ENCODE measurements at places on chromosomes 4 and X. TPM values are rescaled to one million over a fixed set of nuclear protein-coding genes. Genes with fewer than 3 reads are reported as not detected.
A peak's percentile ranks its signal among the peaks of the same experiment; 100 is the strongest.

S100G gene
- not detected for total RNA-seq

GPR82 gene
- not detected for total RNA-seq

KIT gene
- total RNA-seq = not detected

LPAR4 gene
- total RNA-seq = not detected

HTN3 gene
- total RNA-seq = not detected

ZFP92 gene
- 0.47 TPM for total RNA-seq

SOX3 gene
- not detected for total RNA-seq

DNA sequence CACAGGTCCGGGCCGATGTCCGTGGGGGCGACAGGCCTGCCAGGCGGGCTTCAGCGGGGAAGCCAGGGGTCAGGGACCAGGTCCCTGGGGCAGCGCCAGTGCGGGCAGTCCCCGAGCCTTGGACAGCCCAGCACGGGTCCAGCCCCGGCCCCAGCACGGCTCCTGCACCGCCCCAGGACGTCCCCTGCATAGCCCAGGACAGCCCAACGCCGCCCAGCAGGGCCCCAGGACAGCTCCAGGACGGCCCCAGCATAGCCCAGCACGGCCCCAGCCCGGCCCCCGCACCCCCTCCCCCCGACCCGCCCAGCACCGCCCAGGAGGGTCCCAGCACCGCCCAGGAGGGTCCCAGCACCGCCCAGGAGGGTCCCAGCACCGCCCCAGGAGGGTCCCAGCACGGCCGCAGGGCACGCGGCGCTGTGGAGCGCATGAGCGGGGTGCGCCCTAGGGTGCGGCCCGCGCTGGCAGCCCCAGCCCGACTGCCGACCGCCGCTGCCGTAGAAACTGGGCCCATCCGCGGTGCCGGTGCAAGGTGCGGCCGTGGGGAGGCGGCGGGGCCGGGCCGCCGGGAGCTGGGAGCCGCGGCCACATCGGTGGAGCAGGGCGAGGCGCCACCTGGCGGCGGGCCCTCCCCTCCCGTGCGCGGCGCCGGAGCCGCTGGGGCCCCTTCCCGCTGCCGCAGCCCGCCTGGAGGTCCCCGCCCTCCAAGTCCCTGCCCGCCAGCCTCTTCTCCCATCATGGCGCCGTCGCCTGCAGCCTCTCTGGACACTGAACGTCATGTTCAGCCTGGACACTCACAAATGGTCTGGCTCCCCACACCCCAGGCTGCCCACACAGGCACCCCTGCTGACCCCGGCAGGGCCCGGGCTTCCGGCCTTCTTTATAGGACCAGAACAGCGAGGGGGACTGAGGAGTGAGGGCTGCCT, 106.8 kb upstream of the NKX1-1 start:
- no peak overlapping the region for H3K4me3 ChIP-seq
- H3K27me3 ChIP-seq = peaks cover 18% of the 10 kb centered on the region
- H3K4me1 ChIP-seq = peaks cover 3% of the 10 kb centered on the region
- H3K27ac ChIP-seq = no peak overlapping the region

DNA sequence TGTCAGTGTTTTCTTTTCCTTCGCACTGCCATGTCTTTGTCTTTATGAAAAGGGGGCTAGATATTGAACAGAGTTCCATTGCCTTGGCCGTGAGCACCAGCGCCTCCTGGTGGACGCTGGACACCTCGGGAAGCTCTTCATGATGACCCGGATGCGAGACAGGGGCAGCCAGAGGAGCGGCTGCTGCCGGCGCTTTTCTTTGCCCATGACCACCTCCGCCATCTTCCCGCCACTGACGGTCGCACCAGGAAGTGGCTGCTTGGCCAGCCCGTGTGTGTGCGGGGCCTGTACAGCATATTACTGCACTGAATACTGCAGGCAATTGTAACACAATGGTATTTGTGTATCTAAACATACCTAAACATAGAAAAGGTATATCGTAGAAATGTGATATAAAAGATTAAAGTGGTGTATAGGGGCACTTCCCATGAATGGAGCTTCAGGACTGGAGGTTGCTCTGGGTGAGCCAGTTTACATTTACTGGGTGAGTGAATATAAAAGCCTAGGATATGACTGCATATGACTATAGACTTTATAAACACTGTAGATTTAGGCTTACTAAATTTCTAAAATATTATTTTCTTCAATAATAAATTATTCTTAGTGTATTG, 15.8 kb upstream of the GRIA2 start:
- H3K36me3 ChIP-seq = no peaks in the 10 kb centered on the region
- H3K4me1 ChIP-seq = no peaks in the 10 kb centered on the region
- no peak for DNase-seq
- no peak overlapping the region for H3K4me3 ChIP-seq
- no peaks in the 10 kb centered on the region for H3K27me3 ChIP-seq
- no peak overlapping the region for H3K27ac ChIP-seq

DNA sequence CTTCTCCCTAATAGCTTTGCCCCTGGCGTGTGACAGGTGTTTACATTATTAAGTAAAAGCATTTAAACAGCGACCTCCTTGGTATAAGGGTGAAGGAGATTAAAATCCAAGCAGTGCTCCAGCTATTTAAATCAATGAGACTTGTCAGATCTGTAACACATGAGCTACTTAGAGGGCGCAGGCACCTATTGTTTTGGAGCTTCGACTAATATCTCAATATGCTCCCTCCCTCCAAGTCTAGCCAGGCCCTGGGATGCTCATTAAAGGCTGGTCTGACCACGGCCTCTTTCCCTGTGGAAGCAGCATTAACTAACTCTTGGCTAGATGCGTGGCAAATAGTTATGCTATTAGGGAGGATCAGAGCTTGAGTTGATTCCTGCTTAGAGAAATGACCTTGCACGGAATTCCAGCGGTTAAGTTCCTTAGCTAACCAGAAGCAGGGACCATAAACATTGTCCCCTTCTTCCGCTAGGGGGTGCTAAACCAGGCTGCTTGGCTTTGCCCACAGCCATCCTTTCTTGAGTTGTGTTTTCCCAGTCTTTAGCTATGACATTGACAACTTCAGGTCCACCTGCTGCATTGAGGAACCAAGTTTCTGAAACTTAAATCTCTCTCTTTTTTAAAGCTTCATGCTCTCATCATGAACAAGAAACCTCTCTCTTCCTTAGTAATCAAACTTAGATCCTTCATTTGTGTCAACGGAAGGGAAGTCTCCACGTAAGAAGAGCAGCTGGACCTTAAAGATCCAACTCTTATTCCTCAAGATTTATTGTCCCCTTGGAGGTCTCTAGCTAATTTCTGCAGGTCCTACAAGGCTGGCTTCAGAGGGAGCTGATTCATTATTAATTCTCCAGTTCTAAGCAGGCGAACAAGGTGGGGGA, 80.7 kb upstream of the IGFBP7 start:
- H3K27ac ChIP-seq = no peak overlapping the region
- H3K4me1 ChIP-seq = no peaks in the 10 kb centered on the region
- H3K36me3 ChIP-seq = no peaks in the 10 kb centered on the region
- no peak overlapping the region for H3K4me3 ChIP-seq
- no peak for DNase-seq

GRCh38 chr4:8910822-8911315, 39.2 kb upstream of the HMX1 start:
- no peak overlapping the region for H3K27ac ChIP-seq
- no peaks in the 10 kb centered on the region for H3K27me3 ChIP-seq
- peaks cover 2% of the 10 kb centered on the region for H3K4me1 ChIP-seq
- H3K36me3 ChIP-seq = no peaks in the 10 kb centered on the region
- no peak for DNase-seq
- H3K4me3 ChIP-seq = no peak overlapping the region

- H3K4me3 ChIP-seq = no peak overlapping the region
- H3K4me1 ChIP-seq = peaks cover 16% of the 10 kb centered on the region
- H3K36me3 ChIP-seq = no peaks in the 10 kb centered on the region
- DNase-seq = no peak
- peaks cover 10% of the 10 kb centered on the region for H3K27me3 ChIP-seq
These were observed 29.3 kb downstream of the CRMP1 start for GRCh38 chr4:5863461-5864113.

GRCh38 chr4:41258783-41259182, 2.1 kb downstream of the UCHL1 start:
- peaks cover 14% of the 10 kb centered on the region for H3K4me1 ChIP-seq
- no peak for DNase-seq
- peaks cover 31% of the 10 kb centered on the region for H3K27me3 ChIP-seq

DNA sequence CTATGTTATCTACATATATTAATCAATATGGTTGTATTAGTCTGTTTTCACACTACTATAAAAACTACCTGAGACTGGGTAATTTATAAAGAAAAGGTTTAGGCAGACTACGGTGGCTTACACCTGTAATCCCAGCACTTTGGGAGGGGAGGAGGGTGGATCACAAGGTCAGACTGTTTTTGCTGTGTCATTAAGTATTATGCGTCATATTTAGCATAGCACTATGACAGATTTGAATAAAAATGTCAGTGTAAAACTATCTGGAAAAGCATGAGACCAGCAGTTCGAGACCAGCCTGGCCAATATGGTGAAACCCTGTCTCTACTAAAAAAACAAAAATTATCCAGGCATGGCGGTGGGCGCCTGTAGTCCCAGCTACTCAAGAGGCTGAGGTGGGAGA, 209.7 kb upstream of the ARHGAP24 start:
- no peak for DNase-seq
- H3K27me3 ChIP-seq = peaks cover 2% of the 10 kb centered on the region
- H3K4me3 ChIP-seq = no peak overlapping the region

DNA sequence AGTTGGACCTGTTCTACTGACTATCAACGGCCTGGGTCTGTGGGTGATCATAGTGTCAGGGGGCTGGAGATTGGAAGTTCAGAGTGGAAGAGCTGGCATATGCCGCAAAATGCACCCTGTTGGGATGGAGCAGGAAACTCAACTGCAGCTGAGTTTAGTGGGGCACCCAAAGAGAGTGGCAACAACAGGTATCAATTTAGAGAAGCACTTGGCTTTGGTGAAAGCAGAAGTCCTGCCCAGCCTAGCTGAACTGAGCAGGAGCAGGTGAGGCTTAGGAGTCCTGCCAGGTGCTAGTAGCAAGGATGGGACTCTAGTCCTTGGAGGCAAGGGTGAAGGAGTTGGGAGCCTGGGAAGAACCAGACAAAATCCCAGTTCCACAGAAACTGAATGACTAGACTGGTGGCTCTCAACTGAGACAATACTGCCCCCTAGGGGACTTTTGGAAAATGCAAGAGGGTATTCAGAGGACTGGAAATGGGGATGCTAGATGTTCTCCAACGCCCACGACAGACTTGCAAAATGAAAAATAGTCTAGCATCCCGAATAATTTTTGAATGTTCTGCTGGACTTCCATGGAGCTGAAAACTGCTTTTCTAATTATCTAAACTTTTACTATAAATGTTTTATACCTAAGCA, 49.4 kb downstream of the RTL9 start:
- peak; percentile 60 for DNase-seq
- peaks cover 3% of the 10 kb centered on the region for H3K4me1 ChIP-seq
- no peak overlapping the region for H3K4me3 ChIP-seq
- no peaks in the 10 kb centered on the region for H3K36me3 ChIP-seq
- no peaks in the 10 kb centered on the region for H3K27me3 ChIP-seq

DNA sequence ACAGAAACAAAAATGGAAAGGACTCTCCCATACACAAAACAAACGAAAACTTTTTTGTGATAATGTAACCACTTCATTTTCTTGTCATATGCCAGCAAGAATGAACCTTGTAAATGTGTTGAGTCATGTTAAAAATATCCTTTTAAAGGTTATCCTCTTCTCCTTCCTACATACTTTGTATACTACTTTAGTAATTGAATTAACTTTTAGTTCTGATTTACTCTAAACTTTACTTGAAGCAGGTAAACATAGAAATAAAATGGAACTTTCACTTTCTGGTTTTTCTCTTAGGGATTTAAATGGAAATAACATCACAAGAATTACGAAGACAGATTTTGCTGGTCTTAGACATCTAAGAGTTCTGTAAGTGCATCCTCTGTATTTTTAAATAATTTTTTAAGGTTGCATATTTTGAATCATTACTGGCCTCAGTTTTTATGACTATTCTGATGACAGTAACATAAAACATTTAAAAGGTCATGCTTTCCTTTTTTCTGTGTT, 4.7 kb downstream of the SLIT2 start:
- DNase-seq = no peak
- peaks cover 7% of the 10 kb centered on the region for H3K27me3 ChIP-seq
- H3K36me3 ChIP-seq = peaks cover 8% of the 10 kb centered on the region
- no peaks in the 10 kb centered on the region for H3K4me1 ChIP-seq
- H3K4me3 ChIP-seq = no peak overlapping the region
- H3K27ac ChIP-seq = no peak overlapping the region

- H3K36me3 ChIP-seq = no peaks in the 10 kb centered on the region
- H3K27me3 ChIP-seq = no peaks in the 10 kb centered on the region
- no peak overlapping the region for H3K4me3 ChIP-seq
- no peaks in the 10 kb centered on the region for H3K4me1 ChIP-seq
- no peak for DNase-seq
- H3K27ac ChIP-seq = no peak overlapping the region
These were observed 1.8 kb upstream of the TCEANC start for GRCh38 chrX:13651150-13651549.

DNA sequence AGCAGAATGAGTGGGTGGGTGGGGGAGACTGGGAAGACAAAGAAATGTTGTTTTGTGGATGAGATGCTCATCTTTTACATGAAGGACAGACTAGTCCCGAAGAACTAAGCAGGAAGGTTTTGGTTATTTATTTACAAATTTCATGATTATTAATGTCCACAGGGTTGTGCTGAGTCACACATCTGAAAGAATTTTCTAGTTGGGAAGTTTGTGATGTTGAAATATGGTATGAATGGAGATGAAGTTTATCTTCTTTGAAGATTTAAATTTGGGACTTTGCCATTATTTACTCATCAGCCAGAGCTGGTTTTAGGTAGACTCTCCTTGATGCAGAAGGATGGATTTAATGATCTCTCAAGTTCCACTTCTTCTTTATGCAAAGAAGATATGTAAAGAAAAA, 75.5 kb downstream of the MOSPD2 start:
- H3K27me3 ChIP-seq = no peaks in the 10 kb centered on the region
- H3K4me1 ChIP-seq = no peaks in the 10 kb centered on the region
- H3K4me3 ChIP-seq = no peak overlapping the region
- H3K36me3 ChIP-seq = no peaks in the 10 kb centered on the region
- H3K27ac ChIP-seq = no peak overlapping the region
- DNase-seq = no peak

DNA sequence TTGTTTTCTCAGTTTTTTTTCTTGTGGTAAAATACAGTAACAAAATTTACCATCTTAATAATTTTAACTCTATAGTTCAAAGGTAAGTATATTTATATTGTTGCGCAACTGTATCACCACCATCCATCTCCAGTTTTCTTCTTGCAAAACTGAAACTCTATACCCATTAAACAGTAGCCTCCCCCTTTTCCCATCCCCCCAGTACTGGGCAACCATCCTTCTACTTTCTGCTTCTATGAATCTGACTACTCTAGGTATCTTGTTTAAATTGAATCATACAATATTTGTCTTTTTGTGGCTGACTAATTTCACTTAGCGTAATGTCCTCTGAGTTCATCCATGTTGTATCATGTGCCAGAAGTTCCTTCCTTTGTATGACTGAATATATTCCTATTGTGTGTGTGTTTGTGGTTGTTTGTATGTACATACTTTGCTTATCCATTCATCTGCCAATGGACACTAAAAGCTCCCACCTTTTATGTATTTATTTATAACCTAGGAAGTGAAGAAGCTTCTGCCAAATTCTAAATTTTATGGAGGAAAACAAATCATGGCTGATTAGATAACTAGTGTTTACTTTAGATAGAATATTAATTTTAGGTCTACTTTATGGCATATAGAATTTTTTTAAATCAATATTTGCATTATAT, 10.0 kb downstream of the ABHD18 start:
- peaks cover 29% of the 10 kb centered on the region for H3K36me3 ChIP-seq
- H3K4me1 ChIP-seq = peaks cover 29% of the 10 kb centered on the region
- no peak for DNase-seq
- H3K27ac ChIP-seq = no peak overlapping the region
- H3K27me3 ChIP-seq = no peaks in the 10 kb centered on the region

- peak; percentile 29 for DNase-seq
- H3K4me3 ChIP-seq = no peak overlapping the region
- H3K27ac ChIP-seq = peak overlapping the region; percentile 22
- H3K36me3 ChIP-seq = no peaks in the 10 kb centered on the region
- no peaks in the 10 kb centered on the region for H3K27me3 ChIP-seq
These were observed 12.9 kb downstream of the PALLD start for GRCh38 chr4:168509786-168510185.

All from naive thymus-derived CD8-positive, alpha-beta T cell (primary cell).